ENCODE measurements at places on chromosomes 7 and 10.

- DNase-seq: no peak
These were observed 21.1 kb downstream of the SCART1 start for GRCh38 chr10:133474665-133475424.

DNA sequence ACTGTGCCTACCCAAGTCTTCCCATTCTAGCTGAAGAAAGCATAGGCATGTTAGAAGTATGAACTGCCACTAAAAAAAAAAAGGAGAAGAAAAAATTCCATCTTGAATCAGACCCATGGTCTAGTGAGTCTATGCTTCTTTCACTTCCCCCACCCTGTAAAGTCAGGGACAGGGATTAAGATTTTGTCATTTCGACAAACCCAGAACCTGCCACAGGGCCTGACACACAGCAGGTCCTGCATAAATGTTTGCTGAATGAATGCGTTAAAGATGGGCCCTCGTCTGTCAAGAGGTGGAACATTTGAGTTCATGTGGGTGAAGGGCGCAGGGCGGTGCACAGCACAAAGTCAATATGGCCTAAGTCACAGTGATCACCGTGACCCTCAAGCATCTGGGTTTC lies 4.9 kb downstream of the HIPK2 start:
- DNase-seq: no peak

DNA sequence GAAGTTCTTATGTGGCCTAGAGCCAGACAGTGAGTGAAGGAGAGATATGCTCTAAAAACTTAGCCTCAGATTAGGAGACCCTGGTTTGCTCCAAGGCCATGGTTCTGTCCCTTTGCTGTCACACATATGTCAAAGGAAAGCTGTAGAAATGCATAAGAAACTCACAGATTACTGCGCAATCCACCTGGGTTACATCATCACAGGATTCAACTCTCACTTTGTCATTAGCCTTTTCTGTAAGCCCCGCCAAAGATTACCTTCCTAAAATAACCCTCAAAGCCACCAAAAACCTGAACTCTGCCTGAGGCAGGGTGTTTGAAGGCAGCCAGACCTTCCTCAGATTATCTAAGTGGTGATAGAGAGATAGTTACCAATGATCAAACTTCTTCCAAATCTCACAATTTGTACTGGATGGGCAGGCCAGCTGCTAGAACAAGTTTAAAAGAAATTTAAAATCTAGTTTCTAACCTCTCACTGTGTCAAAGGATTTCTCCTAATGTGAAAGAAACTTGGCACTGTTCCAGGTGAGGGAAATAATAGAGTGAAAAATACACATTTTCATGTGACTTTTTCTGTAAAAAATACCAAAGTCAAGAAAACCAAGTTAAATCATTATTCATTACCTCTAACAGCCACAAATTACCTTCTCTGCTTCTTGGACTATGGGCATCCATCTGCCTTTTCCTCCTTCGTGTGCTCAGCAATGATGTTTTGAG lies 567.2 kb downstream of the SUGCT start:
- DNase-seq: no peak

- no peak for DNase-seq
These were observed 9.9 kb downstream of the CLDN12 start for GRCh38 chr7:90413185-90413528.
